ENCODE measurements at places on chromosomes 3 and 15.
A peak's percentile ranks its signal among the peaks of the same experiment; 100 is the strongest.

- no peak for DNase-seq
Observed at GRCh38 chr15:29635513-29636098, 186.7 kb downstream of the TJP1 start.

GRCh38 chr3:28916713-28917499 lies 364.0 kb upstream of the RBMS3 start:
- DNase-seq: peak; percentile 34

DNA sequence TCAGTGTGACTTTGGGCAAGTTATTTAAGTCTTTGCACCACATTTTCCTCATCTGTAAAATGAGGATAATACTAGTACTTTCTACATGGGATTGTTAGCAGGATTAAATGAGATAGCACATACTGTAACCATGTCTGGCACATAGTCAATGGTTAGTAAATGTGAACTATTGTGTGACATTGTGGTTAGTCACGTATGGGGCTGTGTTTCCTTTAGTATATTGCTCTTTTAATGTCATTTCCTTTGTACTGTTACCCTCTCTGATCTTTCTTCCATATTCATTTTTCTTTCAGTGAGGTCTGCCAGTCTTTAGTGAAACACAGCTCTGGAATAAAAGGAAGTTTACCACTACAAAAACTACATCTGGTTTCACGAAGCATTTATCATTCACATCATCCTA lies 21.4 kb downstream of the OPA1 start:
- DNase-seq: no peak

DNA sequence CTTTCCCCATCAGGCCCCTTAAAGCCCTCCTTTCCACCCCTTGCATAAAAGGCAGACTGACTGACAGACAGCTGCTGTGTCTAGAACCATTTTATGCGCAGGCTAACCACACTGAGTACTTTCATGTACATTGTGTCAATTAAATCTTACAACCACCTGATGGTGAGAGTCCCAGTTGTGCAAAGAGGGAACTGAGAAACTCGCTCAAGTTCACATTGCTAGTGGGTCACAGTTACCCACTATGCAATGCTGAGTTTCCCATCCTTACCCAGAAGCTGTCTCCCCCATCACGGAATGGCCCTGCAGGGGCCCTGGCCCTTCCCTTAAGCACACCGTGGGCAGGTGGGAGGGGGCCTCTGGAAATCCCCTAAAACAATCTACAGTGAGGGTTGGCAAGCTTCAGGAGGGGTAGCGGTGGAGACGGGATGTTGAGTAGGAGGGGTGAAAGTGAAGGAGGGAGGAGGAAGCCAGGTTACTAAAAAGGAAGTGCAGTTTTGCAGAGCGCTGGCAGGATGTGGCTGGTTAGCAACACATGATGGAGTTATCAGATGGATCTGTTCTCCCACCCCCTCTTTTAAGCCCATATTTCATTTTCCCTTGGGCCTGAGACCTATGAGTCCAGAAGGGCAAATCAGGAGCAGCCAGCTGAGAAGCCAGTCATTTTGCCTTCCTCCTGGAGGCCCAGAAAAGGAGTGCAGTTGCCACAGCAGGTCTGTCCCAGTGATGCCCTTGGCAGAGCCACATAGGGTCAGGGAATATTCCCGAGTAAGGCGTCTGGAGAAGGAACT lies 30.0 kb downstream of the STARD5 start:
- no peak for DNase-seq

DNA sequence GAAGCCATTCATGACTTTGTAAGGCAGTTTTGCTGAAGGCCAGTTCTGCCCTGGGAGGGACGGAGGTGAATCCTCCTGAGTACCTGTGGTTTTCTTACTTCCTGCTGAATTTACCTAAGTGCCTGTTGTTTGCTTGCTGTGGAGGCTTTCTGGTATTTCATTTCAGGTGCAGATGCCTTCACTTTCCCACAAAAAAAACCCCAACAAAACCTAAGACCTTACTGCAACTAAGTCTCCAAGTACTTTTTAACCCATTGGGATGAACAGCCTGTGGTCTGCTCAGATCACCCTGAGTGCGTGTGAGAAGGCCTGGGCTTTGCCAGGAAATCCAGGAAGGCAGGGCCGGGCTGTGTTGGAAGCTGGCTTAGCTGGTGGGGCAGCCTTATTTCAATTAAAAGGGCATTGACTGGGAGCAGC lies 65.3 kb downstream of the IGF1R start:
- no peak for DNase-seq

- no peak for DNase-seq
Observed at GRCh38 chr15:33126559-33127290, 67.8 kb downstream of the FMN1 start.

DNA sequence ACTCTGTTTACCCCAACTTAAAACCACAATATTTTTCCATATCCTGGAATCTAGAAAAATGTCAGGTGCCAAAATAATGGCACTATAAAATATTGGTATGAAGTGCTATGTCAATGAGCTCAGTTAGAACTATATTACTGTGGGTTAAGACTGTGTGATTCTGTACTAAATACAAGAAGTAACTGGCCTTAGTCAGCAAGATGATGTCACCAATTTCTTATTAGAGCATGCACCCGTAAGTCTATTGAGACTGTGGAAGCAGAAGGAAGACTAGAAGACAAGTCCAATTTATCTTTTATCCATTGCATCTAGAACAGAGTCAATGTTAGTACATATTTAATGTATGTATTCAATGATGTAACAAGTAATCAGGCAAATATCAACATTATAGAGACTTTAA lies 25.0 kb downstream of the LRRC58 start:
- DNase-seq: no peak

DNA sequence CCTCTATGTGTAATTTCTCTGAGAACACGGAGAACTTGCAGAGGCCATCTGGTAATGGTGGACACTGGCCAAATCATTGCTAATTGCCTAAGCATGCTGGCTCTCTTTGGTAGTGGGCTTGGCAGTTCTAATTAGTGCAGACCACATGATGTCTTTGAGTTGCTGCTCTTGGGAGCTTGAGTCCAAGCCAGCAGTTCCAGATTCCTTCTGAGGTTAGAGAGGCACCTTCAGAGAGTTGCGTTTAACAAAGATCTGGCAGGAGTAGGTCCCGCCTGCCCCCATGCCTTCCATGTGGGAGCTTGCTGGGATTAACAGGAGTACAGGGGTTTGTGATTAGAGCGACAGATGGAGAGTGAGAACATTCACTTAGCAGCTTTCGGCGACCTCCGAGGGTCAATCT lies 449.0 kb upstream of the LMCD1 start:
- no peak for DNase-seq

DNA sequence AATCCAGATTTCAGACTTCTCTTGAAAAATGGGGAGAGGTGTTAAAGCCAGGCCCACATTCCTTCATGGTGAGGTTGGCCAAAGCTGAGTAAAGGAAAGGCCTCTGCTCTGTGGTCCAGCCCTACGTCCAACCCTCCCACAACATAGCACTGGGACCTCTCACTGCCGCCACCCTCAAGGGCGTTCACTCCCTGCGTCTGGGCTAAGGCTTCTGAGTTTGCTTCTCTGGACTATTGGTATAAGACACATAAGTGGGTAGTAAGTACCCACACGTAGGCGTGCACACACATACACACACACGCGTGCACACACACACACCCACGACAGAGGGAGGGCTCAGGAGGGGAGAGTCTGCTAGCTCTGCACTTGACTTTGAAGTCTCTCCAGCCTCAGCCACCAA lies 80.2 kb upstream of the PXYLP1 start:
- no peak for DNase-seq

DNA sequence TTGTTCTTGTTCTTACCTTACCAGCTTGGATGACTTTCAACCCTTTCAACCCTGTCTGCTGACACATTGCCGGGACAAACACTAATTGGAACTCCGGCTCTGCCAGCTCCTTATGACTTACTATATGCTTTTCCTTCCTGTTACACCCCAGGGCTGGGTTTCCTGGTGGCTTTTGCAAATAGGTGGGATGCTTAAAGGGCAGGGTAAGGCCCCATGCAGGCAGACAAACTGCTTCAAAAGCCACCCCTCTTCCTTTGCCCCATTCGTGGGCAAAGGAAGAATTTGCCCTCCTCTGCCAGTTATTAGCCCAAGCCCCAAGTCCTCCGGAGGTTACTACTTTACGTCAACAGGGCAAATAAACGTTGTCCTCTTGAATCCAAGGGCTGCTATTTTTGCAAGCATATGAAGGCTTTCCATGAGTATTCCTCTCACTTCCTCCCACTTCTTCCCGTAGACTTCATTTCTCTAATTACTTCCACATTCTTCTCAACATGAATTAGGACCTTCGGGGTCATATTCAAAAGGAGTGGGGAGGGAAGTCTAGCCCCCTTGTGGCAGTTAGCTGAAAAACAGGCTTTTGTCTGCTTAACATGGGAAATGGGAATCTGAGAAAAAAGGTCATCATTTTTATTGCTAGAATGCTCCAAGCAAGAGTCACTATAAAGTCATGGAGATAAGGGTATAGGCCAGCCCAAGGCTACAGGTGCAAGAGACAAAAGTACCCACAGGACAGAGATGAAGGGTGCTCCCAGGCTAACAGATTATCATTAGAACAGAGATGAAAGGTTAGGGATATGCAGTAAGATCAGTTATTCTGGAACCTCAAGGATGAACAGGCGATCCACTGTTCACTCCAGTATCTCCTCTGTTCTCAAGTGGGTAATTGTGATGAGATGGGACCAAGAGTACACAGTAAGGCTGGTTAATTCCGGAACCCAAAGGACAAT lies 56.3 kb upstream of the FSTL1 start:
- no peak for DNase-seq

DNA sequence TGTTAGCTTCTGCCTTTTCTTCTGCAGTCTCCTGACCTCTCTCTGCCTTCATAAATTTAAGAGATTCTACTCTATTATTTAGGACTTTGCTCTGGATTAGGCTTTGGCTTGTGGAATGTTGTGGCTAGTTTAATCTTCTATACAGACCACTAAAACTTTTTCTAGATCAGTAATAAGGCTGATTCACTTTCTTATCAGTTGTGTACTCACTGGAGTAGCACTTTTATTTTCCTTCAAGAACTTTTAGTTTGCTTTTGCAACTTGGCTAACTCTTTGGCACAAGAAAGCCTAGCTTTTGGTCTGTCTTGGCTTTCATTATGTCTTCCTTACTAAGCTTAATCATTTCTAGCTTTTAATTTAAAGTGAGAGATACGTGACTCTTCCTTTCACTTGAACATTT lies 265.5 kb upstream of the TBC1D5 start:
- DNase-seq: no peak

DNA sequence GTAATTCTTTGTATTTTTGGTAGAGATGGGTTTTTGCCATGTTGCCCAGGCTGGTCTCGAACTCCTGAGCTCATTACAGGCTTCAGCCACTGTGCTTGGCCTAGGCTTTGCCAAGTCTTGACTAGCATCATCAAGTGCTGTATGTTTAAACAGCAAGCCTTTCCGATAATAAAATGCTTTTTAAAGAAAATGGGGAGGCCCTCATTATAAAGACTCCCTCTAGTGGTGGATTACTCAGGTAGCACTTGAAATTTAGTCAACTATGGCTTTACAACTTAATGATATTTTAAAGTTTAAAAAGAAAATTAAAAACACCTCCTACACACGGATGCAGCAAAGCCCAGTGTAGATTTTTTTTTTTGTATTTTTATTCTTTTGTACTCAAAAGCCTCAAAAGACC lies 213.6 kb downstream of the GAP43 start:
- DNase-seq: no peak

GRCh38 chr3:37574177-37574943 lies 287.3 kb upstream of the CTDSPL start:
- DNase-seq: no peak

DNA sequence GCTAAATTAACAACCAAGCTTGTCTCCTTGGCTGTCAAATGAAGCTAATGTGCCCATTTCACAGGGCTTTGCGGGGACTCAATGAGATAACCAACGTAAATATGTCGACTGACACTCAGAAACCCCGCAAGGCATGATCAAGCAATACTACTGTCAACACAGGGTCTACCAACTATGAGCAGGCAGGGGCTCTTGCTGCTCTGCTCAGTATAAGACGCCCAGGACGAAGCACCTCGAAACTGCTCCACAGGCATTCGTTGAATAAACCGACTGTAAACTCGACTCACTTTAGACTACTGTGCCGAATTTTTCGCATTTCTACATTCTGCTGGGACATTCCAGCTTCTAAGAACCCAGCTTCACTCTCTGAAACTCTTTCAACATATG lies 55.0 kb downstream of the FEZF2 start:
- DNase-seq: no peak

DNA sequence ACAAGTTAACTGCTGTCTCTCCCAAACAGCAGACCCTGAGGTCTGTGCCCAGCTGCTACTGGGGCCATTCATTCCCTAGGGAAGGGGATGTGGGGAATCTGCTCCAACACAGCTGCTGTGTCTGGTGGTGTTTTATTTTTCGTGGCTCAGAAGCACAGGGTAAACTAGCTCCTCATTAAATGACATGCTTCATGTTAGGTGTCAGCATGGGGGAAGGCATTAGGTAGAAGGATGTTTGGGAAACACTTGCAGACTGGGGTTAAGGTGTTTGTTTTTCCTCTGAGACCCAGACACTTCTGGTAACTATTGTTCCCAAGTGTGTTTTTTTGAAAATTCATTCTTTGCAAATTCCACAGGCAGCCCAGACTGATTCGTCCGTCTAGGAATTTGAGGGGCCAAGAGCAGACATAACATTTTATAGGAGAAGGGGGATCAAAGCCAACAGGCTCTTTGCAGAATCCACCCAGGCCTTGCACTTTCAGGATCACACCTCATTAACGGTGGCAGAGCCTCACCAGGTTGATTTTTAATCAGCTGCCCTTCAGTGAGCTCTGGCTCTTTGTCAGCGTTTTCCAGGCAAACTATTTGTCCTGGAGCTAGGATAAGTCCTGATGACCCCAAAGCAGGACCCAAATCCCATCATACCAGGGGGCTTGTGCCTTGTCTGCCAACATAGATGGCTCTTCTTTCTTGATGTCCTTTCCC lies 65.4 kb upstream of the ITGA11 start:
- DNase-seq: no peak

GRCh38 chr3:28575746-28576613 lies 227.4 kb upstream of the AZI2 start:
- DNase-seq: no peak

GRCh38 chr15:29681946-29682345 lies 140.3 kb downstream of the TJP1 start:
- DNase-seq: no peak

DNA sequence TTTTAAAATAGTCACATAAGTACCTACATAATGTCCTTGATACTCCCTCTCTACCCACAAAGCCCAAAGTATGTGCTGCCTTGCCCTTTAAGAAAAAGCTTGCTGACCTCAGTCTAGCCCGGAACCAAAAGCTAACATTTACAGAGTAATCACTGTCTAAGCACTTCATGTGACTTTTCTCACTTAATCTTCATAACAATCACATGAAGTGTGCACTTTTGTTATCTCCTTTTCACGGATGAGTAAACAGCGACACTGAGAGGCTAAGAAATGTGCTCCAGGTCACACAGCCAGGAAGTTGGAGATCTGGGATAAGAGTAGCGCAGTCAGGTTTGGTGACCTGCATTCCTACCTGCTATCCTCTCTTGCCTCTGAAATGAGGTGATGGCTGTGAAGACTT lies 194.0 kb downstream of the ITPR1 start:
- no peak for DNase-seq

All from posterior cingulate gyrus (tissue), 11 donors.